CD4-positive, alpha-beta T cell treated with Interleukin-6 at 100 ng/mL for 8 hours (primary cell): ENCODE measurements at places on chromosomes 12 and 14.

DNA sequence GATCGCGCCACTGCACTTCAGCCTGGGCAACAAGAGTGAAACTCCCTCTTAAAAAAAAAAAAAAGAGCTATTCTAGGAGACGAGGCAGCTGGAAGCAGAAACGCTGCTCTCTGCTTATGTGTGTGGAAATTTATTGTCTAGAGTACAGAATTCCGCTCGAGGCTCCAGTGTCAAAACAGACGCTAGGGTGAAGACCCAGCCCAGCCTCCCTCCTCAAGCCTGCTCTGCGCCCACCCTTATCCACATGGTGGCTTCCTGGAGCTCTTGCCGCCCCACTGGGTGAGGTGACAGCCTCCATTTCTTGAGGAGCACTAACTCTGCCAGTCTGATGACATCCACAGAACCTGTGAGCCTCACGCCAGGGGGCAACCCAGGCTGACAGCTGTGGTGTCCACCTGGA lies 49.5 kb upstream of the DLK1 start:
- no peak for DNase-seq

- DNase-seq = no peak
These were observed 9.0 kb upstream of the KANSL2 start for GRCh38 chr12:48690990-48691389.

GRCh38 chr14:99654235-99654985 lies 9.5 kb downstream of the HHIPL1 start:
- DNase-seq = no peak

- DNase-seq = no peak
These were observed 316.0 kb downstream of the CCDC91 start for GRCh38 chr12:28506271-28506670.

DNA sequence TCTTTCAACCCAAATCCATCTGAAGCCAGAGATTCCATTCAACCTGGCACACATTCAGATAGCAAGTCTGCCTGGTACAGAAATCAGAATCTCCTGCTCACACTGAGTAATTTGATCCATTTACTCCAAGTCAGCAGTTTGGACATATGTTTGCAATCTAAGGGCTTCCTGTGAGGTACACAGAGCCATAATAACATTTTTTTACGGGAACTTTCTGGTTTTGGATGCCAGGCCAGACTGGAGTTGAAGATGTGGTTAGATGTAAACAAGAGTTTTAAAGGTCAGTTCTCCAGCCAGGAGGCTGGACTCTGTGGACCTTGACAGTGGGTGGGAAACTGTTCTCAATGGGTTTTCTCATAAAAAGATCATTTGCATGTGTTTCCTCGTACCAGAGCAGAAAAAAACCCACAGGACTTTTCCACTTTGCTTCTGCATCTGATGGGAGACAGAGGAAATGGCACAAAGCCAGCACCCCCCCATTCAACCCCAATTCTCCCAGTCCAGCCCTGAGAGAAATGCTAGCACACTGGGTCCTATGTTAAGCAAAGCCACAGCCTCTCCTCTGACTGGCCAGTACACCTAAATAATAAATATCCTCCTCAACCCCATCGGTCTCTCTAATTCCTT lies 17.7 kb upstream of the TSPAN11 start:
- no peak for DNase-seq

DNA sequence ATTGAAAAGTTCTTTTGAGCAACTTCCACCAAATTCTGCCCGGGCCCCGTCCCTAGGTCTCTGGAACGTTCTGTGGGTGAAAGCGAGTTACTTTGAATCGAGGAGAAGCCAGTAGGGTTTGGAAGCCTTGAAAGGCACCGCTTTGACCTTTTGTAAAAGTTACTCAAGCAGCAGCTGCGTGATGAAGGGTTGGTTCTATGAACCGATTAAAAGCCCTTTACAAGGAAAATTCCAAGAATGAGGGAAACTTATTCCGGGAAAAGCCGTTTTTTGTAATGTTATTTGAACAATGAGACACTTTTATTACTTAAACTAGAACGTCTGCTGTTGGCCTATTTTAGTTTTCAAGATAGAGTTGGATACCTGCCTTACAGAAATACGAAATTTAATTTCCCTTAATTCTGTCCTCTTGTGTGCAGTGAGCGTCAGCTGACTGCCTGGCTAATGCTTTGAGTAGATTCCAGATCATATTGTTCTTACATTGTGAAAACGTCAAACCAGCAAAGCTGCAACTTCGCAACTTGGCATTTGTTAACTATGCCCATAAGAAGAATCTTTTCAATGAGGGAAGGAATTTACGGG lies 906 bp downstream of the LARP4 start:
- DNase-seq = no peak

GRCh38 chr14:104437703-104438102 lies 141.9 kb upstream of the C14orf180 start:
- no peak for DNase-seq

GRCh38 chr12:68375756-68376695 lies 43.9 kb upstream of the MDM1 start:
- DNase-seq = no peak

DNA sequence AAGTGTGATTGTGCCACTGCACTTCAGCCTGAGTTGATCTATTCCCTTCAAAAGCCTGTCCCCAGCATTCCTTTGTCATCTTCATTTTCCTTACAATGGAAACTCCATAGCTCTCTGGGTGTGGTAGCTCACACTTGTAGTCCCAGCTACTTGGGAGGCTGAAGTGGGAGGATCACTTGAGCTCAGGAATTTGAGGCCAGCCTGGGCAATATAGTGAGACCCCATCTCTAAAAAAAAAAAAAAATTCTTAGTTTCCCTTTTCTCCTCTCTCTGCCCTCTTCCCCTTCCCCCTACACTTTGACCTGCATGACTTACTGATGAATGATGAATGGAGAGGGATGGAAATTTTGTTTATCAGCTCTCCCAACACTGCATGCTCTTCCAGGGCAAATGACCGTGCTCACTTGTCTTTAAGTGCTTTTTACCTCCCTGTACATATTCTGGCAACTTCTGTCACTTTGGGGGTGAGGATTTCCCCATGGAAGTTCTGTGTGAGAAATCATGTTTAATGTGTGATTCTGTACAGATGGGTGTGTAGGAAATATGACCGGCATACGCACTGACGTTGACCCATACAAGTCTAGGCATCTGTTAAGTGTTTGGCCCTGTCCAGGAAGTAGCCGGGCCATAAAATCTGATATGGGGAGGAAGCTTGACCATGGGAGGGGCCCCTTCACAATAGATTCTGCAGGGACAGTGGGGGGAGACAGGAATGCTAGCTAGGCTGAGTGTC lies 65.4 kb downstream of the ZFP36L1 start:
- DNase-seq = no peak

GRCh38 chr14:35399083-35399937 lies 5.2 kb downstream of the NFKBIA start:
- DNase-seq = no peak

DNA sequence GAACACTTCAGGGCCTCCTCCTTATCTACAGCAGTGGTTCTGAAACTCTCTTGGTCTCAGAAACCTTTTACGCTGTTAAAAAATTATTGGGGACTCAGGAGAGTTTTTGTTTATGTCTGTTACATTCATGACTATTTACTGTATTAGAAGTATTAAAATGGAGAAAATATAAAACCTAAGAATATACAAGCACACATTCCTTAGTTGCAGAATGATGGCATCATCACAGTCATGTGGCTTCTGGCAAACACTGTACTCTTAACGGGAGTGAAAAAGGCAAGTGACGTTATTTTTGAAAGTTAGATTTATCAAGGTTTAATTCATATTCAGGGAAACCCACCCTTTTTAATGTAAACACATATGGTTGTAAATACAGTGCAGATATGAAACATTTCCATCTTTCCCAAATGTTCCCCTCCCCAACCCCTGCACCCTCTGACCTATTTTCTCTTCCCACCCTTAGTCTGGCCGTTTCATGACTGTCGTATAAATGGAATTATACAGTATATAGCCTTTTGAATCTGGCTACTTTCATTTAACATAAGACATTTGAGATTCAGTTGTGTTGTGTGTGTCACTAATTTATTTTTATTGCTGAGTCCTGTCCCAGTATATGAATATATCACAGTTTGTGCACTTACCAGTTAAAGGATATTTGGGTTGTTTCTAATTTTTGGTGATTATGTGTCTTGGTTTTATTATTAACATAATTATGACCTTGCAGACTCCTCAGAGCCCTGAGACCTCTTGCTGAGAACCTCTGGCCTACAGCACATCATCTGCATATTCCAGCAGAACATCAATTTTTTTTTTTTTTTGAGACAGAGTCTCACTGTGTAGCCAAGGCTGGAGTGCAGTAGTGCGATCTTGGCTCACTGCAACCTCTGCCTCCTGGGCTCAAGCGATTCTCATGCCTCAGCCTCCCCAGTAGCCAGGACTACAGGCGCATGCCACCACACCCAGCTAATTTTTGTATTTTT lies 457.0 kb downstream of the PCNX1 start:
- DNase-seq = no peak

DNA sequence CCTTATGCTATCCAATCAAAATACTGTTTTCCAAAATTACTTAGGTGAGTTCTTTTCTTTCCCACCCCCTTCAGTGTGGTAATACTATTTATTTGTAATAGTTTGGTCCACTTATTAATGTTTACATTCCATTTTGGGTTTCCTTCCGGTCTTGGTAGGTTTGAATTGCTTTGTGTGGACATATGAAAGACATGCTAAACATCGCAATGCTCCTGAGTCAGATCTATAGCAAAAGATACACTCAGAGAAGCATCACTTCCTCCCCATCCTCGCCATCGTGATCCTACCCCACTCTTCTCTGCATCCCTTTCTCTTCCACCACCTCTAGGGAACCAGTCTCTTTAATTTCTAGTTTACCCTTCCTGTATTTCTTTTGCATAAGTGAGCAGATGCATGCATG lies 30.0 kb downstream of the TUNAR start:
- no peak for DNase-seq
